ENCODE measurements at places on chromosomes 7 and 10.

GRCh38 chr7:131909151-131909768 lies 352.8 kb upstream of the PODXL start:
- DNase-seq: no peak

DNA sequence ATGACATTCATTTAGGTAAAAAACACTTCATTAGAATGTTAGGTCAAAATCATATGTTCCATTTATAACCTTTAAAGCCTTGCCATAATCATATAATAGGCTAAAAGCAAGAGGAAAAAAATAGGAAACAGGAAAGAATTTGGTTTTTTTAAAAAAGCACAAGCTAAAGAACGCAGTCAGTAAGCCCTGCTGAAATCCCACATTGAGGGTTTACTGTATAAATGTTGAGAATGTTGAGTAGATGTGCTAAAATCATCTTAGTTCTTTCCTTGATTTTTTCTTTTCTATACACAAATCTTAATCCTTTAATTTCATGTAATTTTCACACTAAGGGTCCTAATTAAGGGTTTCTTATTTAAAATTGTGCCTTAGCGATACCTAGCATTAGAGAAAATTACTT lies 133.0 kb downstream of the TSPAN12 start:
- peak; percentile 49 for DNase-seq

DNA sequence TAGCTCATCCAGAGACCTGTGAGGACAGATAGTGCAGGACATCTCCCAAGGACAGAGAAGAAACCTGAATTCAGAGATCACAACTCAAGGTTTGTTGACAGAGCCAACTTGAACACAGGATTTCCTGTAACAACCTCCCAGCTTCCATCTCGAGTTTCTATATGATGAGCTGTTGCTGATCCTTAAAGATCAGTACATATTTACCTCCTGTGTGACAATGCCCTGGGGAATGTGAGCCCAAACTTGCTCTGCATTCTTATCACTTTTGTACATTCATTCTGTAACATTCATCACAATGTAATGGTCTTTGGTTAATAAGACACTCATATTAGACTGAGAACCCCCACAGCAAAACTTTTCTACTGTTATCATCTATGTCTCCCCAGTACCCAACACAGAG lies 468.6 kb downstream of the XPNPEP1 start:
- no peak for DNase-seq

GRCh38 chr7:156473476-156474240 lies 166.9 kb upstream of the RNF32 start:
- DNase-seq: peak; percentile 42

DNA sequence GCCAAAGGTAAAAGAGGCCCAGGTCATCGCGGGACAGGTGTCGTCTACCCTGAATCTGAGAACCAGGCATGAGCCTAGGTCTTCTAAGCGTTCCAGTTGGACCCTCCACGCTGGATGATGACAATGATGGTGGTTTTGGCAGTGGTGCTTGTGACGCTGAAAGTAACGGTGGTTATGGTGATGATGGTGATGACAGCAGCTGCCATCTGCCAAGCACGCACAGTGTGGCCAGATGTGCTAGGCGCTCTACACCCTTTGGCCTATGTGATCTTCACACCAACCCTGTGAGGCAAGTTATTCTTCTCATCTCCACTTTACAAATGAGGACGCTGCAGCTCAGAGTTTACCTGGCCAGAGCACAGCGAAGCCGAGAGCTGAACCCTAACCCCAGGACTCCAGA lies 93.9 kb downstream of the FAM53B start:
- no peak for DNase-seq

GRCh38 chr7:45919231-45919784 lies 1.8 kb downstream of the IGFBP3 start:
- no peak for DNase-seq

- DNase-seq: peak; percentile 88
Measured at GRCh38 chr7:30470163-30470770, 8.3 kb downstream of the NOD1 start.

DNA sequence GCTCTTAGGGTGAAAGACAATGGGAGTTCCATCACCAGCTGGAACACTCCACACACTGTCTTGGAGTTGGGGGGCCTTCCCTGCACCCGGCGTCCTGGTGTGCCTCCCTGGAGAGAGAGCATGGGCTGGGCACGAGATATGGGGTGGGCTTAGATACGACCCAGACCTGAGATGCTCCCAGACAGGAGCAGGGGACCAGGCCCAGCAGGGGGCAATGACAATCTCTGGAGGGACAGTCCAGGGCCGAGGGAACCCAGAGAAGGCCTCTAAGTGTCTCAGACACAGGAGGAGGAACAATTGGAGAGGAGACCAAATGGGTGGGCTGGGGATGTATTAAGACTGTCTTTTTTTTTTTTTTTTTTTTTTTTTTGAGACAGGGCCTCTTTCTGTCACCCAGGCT lies 40.0 kb downstream of the MYL10 start:
- no peak for DNase-seq

DNA sequence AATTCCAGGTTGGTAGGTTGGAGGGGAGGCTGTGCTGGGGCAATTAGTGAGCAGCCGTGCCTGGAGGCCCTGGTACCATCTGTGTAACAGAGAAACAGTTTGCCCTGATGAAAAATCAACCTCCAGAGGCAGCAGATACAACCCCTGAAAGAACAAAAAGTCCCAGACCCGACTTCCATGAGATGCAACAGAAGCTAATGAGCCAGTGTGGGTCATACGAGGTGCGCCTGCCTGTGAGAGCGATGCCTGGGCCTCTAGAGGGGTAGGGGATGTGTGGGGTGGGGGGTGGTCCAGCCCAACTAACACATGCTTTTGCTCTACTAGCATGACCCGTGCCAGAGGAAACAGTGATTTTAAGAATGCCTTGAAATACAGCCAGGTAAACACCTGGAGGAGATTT lies 39.3 kb downstream of the CELF2 start:
- DNase-seq: no peak

GRCh38 chr7:103343758-103344452 lies 662 bp downstream of the DNAJC2 start:
- peak; percentile 20 for DNase-seq

- no peak for DNase-seq
Measured at GRCh38 chr10:72802763-72803505, 90.6 kb upstream of the OIT3 start.

GRCh38 chr7:117124591-117125220 lies 171.4 kb downstream of the ST7 start:
- DNase-seq: peak; percentile 56

DNA sequence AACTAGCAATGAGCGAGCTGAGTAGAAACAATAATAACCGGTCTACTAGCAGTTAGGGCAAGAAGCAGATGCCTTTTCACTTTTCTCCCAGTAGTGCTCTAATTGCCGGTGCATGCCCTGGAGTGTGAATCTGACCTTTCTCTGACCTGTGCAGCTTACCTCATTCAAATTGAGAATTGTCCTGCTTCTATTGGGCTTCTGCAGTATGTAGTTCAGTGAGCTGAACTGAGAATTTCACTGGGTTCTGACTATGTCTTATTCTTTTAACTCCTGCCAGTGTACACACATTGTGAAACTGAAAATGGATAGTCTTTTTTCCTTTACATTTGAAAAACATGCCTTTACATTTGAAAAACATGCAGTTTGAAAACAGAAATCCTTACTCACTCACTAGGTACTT lies 157.9 kb upstream of the GRM3 start:
- no peak for DNase-seq

GRCh38 chr10:78853864-78854263 lies 214.9 kb upstream of the ZMIZ1 start:
- DNase-seq: no peak

- DNase-seq: no peak
Measured at GRCh38 chr7:37908221-37908788, 8.3 kb downstream of the SFRP4 start.

GRCh38 chr7:17129218-17129617 lies 169.2 kb upstream of the AHR start:
- DNase-seq: no peak

- DNase-seq: no peak
Measured at GRCh38 chr10:2933924-2934323, 133.4 kb upstream of the PFKP start.

GRCh38 chr10:102106998-102107397 lies 13.2 kb downstream of the LDB1 start:
- no peak for DNase-seq

DNA sequence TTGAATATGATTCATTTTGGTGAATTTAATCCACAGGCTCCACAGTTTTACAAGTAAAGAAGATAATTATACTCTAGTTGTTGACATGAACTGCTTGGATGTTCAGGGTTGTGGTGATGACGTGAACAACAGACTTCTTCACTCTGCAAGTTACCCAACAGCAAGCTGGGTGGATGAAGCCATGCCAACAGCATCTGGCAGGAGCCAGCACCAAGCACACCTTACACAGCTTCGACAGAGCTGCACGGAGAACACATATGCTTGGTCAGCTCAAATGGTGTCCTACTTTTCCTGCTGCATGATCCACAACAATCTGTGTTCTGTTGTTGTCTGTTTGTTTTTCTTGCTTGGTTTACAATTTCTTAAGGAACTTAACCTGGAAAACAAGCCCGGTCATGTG lies 9.8 kb downstream of the NOD1 start:
- no peak for DNase-seq

DNA sequence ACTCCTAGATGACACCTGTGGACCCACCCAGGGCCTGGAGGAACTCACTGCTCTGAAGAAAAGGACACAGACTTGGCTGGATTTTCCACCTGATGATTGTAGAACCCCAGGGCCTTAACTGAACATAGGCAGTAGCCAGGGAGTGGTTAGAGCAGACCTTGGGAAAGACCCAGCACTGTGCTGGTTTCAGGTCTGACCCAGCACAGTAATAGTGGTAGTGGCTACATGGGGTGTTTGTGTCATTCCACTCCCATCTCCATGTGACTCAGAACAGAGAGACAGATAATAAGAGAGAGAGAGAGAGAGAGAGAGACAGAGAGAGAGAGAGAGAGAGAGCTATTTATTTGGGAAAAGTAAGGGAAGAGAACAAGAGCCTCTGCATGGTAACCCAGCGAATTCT lies 239.1 kb upstream of the MEOX2 start:
- DNase-seq: no peak

DNA sequence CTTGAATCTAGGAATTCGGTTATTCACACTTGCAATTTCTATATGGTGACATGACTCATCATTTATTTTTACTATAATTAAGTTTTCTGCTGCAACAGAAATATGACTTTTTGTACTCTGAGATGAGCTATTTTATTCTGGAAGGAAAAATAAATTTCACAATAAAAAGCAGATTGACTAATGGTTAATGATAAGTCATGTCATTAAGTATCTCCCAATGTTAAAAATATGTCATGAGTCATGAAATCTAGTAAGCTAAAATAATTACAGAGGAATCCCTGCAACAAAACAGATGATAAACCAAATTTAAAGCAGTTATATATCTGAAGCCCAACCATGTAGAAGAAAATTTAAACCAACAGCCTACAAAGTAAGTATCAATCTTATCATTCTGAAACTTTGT lies 149.2 kb downstream of the CACNA2D1 start:
- DNase-seq: no peak

- no peak for DNase-seq
Measured at GRCh38 chr7:16839646-16840045, 34.8 kb upstream of the AGR2 start.

DNA sequence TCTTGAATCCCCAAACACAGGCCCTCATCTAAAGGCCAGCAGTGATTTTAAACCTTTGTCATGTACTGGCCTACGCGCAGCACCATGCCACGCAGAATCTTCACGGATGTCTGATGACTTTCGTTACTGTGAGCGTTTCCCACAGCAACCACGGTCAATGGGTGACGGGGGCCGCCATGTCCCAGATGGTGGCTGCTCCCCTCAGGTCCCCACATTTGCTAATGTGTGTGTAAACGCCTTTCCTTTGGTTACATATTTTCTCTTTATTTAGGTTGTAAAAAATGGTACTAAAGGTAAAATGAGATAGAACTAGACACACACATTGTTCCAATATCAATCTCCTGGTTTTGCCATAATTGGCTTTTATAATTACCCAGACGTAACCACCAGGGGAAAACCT lies 551.8 kb downstream of the DNAJB6 start:
- no peak for DNase-seq

- DNase-seq: no peak
Measured at GRCh38 chr10:112915590-112916572, 34.2 kb upstream of the TCF7L2 start.

DNA sequence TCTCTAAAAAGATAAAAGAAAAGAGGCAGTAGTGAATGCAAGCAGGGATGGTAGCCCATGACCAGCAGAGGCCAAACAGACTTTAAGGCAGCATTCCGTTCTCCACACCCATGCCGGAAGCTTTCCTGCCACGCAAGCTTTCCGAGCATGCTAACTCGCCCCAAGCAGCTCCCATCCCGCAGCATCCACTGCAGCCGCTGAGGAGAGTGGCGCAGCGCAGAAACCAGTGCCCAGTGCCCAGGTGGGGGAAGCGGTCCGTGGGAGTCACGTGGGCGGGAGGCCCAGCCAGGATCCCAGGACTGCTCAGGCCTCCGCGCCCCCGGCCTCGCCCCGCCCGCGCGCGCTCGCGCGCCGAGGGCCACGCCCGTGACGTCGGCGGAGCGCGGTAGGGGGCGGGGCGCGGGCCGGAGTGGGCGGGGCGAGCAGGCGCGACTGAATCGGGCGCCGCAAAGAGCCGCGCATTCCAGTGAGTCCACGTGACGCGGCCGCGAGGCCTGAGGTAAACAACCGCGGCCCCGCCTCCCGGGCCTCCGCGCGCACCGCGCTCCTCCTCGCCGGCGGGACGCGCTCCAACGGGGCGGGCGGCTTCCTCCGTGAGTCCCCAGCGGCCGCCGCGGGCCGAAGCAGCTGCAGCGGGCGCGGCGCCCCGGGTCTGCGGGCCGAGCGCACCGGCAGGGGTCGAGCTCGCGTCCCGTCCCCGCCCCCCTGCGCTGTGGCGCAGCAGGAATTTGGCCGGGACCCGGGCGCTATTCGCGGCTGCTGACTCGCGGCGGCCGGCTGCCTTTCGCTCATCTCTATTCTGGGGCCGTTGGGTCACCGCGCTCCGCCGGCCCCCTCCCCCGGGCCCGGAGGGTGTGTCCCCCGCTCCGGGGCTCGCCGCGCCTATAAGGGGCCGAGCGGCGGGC lies at the start of gene OTUD1:
Gene OTUD1, plus strand, starts transcription at position 529 of the 905 bp plus-strand sequence. CDS start 383 bp downstream, outside the sequence.
- DNase-seq: peak; percentile 94

DNA sequence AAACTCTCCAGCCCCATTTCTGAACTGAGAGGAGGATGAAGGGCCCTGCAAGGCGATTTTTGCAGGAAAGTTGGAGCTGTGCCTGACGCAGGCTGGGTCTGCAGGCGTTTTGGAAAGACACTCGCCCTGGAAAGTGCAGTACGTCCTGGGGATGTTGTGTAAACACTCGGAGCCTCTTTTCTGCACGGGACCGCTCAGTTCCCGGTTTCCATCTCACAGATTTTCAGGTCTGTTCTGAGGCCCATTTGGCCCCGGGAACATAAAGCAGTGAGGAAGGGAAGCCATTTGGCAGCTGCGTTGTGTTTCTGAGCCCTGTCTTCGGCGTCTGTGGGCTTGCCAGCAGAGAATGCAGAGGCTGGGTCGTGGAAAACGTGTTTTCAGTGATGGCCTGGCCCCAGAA lies 655.0 kb upstream of the MGMT start:
- DNase-seq: no peak

DNA sequence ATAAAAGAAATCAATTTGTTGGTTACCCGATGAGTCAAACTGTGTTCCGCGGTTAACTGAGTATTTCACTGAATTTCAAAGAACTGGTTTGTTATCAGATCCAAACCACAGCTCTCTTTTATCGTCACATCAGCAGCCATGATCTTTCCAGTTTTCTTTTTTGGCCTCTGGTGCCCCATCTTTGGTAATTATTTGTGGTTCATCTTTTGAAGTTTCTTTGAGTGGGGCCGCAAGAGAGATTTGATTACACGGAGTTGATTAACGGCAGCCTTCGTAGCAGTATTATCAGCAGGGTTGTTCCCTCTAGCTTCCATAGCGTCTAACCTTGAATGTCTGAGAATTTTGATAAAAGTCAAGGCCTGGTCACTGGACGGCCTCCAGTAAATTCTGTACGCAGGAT lies 154.9 kb upstream of the TNRC18 start:
- DNase-seq: no peak
